ENCODE measurements at places on chromosomes 11 and 22. TPM values are rescaled to one million over a fixed set of nuclear protein-coding genes. Genes with fewer than 3 reads are reported as not detected.

OLFML1 gene
- total RNA-seq = 5.6 TPM

PHLDB1 gene
- 99.8 TPM for total RNA-seq

GRIK4 gene
- total RNA-seq = not detected

OR51B2 gene
- total RNA-seq = not detected

FBLN1 gene
- total RNA-seq = 9.7 TPM

Measured in cardiac atrium fibroblast (primary cell).